Frontal cortex (tissue), 4 donors: ENCODE measurements at places on chromosomes 3 and 15.
A peak's percentile ranks its signal among the peaks of the same experiment; 100 is the strongest.

- no peak for DNase-seq
Observed at GRCh38 chr3:155780291-155780690, 25.8 kb downstream of the C3orf33 start.

GRCh38 chr3:30232142-30232541 is 374.3 kb upstream of the TGFBR2 start:
- DNase-seq = no peak

GRCh38 chr3:155138677-155139076 is 58.6 kb downstream of the MME start:
- no peak for DNase-seq

DNA sequence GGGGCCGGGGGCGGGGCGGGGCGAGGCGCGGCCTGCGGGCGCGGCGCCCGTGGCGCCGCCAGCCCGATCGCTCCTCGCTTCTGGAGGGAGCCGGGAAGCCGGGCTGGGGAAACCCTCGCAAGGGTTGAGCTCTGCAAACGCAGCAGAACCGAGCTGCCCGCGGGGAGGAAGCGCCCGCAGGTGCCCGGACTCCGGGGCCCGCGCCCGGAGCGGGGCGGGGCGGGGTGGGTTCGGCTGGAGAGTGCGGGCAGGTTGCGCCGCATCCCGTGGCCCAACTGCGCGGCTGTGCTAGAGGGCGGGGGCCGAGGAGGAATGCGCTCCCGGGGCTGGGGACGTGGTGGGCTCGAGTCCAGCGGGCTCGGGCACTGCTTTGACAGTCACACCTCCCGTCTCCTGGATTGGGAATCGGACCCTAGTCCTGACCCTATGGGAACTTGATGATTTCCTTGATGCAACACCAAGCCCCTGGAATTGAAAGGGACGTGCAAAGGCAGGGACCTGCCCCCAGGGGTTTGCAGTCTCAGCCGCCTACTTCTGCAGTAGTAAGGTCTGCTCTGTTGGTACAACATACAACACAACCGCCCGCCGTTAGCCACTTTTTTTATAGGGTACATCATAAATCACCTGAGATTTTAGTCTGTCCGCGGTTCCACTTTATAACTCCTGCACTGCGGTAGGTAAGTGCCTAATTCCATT is 34.3 kb downstream of the ZBTB38 start:
- DNase-seq = peak; percentile 72

DNA sequence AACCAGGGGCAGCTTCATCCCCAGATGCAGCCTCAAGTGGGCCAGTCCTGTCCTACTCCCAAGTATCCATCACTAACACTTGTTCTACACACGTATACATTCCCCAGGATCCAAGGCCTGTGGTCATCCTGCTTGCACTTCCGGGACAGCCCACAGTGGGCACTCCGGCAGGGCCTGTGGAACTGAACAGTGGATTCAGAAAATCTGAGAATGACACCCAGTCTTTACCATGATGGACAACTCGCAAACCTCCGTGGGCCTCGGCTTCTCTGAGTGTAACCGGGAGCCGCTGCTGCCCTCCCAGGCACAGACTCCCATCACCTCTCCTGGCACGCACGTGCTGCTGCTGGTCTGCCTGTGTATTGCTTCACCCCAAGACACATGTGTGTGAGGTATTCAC is 59.6 kb downstream of the ATP10A start:
- DNase-seq = no peak

- no peak for DNase-seq
Observed at GRCh38 chr15:99321468-99321867, 70.2 kb downstream of the LRRC28 start.

- DNase-seq = no peak
Observed at GRCh38 chr15:35054380-35054779, 30.7 kb downstream of the NANOGP8 start.

- peak; percentile 47 for DNase-seq
Observed at GRCh38 chr3:158659454-158660237, 12.8 kb downstream of the LXN start.

GRCh38 chr3:7328339-7328738 is 467.4 kb downstream of the GRM7 start:
- DNase-seq = no peak

- no peak for DNase-seq
Observed at GRCh38 chr3:104547031-104547430, 819.7 kb upstream of the ALCAM start.

- DNase-seq = no peak
Observed at GRCh38 chr3:188489639-188490405, 335.9 kb downstream of the LPP start.
